Stimulated activated CD4-positive, alpha-beta T cell treated with anti-CD3 and anti-CD28 coated beads, Interleukin-1b, Interleukin-23, amount 100 ng/mL, for 4 hours (primary cell): ENCODE measurements at places on chromosomes 5 and 9.

- DNase-seq: no peak
These were observed 28.4 kb downstream of the NR2F1 start for GRCh38 chr5:93611273-93611975.

GRCh38 chr9:81535542-81536241 lies 153.7 kb downstream of the TLE1 start:
- no peak for DNase-seq

- no peak for DNase-seq
These were observed 21.1 kb upstream of the IGFBPL1 start for GRCh38 chr9:38445154-38446043.

DNA sequence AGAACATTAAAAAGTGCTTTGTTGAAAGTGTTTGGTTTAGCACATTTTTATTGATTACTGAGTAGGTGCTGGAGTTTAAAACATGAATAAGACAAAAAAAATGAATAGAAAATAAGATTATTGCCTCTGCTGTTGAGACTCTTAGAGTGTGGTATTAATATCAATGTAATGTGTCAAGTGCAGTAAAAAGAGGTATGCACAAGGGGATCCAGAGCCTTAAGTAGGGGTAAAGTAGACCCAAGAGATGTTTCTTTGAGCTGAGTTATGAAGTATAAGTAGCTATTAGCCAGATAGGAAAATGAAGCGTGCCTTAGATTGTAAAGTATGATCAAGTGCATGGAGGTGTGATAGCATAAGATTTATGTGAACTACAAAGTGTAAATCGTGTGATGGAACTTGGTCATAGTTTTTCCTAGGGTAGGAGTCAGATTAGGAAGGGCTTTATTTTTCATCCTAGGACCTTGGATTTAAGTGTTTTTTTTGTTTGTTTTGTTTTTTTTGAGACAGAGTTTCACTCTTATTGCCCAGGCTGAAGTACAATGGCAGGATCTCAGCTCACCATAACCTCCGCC lies 45.2 kb downstream of the NSD1 start:
- DNase-seq: no peak

DNA sequence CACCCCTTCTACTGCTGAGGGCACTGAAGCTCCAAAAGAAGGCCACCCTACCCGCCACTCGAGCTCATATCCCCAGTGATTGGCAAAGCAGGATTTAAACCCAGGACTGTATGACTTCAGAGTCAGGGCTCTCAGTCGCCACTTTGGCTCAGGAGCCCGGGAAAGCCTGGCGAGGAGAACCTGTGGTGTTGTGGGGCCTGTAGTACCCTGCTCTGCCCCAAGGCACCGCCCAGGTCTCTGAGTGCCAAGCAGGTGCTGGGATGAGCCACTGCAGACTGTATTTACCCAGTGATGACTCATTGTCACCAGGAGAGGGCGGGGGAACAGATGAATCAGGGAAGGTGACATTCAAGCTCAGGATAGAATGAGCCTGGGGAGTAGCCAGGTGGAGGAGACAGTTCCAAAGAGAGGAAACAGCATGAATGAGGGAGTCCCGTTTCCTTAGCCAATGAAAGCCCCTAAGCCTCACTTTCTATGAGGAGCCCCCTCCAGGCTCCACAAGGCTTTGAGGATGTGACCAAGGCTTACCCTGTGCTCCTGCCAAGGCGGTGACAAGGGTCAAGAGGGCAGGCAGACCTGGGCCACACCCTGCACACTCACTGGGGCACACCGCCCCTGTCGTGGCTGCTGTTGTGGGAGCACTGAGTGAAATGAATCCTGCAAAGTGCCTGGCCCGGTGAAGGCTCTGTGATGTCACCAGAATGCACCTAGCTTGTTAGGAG lies 17.8 kb upstream of the DPM2 start:
- DNase-seq: peak; percentile 79

GRCh38 chr5:172370648-172371545 lies 83.4 kb downstream of the SH3PXD2B start:
- no peak for DNase-seq

DNA sequence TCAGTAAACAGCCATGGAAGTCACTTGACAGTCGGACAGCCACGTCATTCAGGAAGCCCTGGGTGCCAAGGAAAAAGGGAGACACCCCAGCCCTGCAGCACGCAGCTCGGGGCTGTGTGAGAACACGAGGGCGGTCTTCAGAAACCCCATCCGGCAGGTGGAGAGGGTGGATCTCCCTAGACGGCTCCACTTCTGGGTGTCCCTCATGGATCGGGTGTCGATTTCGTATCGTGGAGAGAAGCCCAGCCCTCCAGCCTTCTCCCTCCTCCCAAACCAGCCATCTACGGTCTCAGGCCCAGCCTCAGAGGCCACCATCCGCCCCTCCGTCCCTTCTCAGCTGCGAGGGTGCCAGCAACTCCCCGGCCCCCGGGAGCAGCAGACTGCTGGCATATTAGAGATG lies 65.5 kb upstream of the BARHL1 start:
- no peak for DNase-seq

DNA sequence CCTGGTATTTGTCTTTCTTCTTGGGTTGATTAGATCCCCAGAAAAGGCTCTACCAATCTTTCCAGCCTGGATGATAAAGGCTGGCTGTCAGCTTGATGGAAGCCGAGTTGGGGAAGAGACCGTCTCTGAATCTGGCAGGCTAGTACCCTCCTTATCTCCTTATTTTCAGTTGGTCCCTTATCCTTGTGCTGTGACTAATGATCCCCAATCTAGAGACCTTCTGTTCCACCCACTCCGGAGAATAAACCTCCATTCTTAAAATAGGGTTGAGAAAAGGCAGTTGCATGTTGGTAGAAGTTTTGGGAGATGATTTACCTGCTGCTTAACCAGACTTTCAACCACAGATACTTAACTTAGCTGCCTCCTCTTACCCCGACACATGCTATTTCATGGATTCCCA lies 52.3 kb downstream of the PRKACG start:
- no peak for DNase-seq

- DNase-seq: no peak
These were observed 172.0 kb downstream of the NNT start for GRCh38 chr5:43774881-43775399.
